ENCODE measurements at places on chromosomes 16 and 17.
A peak's percentile ranks its signal among the peaks of the same experiment; 100 is the strongest.

DNA sequence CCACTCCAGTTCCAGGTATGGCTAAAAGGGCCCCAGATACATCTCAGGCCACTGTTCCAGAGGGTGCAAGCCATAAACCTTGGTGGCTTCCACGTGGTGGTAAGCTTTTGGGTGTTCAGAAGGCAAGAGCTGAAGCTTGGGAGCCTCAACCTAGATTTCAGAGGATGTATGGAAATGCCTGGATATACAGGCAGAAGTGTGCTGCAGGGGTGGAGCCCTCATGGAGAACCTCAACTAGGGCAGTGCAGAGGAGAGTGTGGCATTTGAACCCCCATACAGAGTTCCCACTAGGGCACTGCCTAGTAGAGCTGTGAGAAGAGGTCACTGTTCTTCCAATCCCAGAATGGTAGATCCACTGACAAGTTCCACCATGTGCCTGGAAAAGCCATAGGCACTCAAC, 267.3 kb downstream of the SLC39A11 start:
- no peak for DNase-seq

DNA sequence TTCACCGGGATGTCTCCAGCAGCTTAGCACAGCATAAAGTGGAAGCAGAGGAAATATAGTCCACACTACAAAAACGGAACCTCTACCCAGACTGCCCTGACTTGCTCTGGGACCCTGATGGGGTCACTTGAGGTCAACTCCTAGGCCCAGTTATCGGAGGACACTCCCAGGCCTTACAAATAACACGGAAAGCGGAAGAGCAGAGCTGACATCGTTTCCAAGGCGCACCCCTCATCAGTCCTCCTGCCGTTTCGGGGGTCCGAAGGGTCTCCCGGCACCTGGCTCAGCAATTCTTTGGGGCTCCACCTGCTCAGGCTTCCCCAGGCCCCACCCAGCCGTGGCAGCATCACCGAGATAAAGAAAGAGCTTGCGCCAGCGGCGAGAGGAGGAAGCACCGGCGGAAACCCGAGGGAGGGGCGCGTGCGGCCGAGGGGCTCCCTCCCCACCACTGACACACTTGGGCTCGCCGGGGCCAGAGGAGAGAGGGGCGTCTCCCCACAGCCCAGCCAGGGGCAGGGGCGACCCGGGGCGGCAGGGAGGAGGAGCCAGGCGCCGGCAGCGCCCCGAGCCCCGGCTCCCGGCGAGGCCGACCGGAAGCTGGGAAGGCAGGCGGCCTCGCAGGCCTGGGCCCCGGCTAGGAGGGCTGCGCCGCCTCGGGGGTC, 727 bp downstream of the CORO7 start:
- peak; percentile 25 for DNase-seq

DNA sequence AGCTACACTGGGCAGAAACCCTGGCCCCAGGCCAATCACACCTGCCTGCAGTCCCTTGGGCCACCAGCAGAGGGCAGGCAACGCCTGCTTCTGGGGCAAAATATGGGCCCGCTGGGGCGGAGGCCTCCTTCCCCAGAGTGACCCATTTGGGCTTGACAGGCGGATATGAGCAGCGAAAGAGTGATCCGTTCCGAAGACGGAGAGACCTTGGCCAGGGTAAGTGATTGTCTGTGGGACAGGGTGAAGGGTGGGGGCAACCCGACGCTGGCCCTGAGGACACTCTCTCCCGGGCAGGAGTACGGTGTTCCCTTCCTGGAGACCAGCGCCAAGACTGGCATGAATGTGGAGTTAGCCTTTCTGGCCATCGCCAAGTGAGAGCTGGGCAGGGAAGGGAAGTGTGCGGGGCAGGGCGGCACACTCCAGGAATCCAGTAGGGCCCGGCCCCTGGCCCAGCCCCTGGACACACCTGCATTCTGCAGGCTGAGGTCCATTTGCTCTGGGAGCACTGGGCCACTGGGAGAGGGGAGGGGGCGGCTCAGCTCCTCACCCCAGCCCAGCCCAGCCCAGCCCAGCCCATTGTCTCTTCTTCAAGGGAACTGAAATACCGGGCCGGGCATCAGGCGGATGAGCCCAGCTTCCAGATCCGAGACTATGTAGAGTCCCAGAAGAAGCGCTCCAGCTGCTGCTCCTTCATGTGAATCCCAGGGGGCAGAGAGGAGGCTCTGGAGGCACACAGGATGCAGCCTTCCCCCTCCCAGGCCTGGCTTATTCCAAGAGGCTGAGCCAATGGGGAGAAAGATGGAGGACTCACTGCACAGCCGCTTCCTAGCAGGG, 3.5 kb upstream of the NHERF1 start:
- DNase-seq: peak; percentile 80

DNA sequence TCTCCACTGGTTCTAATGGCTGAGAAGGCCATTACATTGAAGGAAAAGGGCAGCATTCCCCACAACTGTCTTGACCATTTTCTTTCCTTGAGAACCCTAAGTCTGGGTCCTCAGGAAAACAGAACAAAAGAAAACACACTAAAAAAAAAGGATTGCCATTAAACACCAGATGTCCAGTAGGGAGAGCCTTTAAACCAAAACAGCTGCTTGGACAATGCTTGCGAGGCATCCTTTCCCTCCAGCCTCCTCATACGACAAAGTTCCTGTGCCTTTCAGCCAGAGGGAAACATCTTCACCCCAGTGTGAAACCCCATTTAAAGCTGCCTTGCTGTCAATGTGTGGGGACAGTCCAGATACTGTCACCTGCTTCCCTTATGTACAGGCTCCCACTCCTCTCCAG, 74.3 kb downstream of the MMD start:
- no peak for DNase-seq

DNA sequence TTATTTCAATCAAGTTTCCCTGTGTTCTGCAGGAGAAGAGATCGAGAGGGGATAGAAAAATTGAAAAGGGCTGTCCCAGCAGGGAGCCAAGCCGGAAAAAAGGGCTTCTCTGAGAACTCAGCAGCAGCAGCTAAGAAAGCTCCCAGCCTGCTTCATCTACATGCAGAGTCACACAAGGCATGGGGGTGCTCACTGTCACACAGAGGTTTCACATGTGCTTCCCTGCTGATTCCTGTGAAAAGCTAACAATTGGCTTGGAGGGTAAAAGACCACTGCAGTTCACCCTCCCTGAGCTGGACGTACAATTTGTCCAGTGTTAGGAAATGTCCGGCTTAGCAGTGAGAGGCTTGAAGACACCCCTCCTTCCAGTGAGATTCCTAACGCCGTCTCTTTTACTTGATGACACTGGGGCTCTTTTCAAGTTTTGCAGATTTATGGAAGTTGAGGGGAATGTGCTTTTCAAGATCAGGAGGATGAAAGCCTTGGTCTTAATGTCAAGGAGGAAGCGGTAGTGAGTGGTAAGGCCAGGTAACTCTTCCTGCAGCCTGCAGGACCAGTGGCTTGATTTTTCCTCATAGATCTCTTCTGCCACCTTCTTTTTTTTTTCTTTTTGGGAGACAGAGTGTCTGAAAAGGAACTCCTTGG, 85.6 kb downstream of the WNT3 start:
- DNase-seq: no peak

- DNase-seq: no peak
Measured at GRCh38 chr16:252366-253337, 18.0 kb downstream of the FAM234A start.

GRCh38 chr17:82907797-82908542, 68.1 kb upstream of the ZNF750 start:
- DNase-seq: no peak

GRCh38 chr17:1302761-1303160, 23.3 kb downstream of the TRARG1 start:
- no peak for DNase-seq

DNA sequence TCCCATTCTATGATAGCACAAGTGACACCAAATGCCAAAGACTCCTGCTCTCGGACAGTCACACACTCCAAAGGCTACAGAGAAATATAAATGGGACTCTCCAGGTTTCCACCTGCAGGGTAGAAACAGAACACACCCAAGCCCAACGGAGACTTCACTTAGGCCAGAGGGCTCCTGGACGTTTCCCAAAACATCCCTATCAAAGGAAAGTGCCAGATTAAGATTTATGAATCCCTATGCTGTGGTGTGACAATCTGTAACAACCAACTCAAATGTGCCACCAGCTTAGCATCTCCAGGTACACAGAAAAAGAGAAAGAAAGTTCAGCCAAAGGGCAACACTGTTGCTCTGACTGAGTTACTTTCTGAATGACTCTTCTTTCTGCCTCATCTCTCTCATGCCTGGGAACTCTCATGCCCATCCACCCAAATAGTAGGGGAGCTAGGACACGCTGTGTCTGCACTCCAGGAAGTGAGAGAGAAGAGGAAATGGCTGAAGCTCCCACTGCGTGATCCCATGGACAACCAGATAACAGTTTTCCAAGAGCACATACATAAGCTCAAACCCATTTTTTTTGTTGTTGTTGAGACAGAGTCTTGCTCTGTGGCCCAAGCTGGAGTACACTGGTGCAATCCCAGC, 49.7 kb downstream of the SMG6 start:
- no peak for DNase-seq

DNA sequence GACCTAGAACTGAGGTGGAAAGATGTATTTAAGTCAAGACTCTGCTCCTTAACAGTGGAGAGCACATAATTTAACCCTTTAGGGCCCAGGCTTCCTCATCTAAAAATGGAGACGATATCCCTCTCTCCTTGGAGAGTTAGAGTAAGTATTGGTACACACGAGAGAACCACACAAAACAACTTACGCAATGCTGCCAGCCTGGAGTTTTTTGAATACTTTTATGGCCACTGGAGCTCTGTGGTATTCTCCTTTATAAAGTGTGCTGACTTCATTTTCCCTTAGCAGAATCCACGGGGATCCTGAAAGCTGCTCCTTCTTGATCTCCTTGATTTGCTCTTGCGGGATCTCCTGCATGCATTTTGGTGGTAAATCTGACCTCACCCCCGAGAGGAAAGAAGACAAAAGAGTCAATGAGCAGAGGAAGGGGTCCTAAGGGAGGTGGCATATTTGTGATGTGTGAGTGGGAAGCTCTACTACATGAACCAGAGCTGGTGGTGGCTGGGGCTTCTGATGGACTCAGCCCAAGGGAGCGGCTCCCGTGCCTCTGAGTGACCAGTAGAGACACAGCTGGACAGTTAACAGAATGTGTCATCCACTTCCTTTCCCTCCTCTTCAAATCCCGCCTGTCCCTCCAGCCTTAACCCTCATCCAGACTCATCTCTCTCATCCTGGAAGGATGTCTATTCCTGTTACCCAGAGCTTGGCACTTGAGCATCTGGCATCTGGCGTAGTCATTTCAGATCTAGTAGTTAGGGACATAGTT, 9.4 kb downstream of the MLKL start:
- DNase-seq: no peak

- DNase-seq: no peak
Measured at GRCh38 chr17:1197379-1197778, 17.6 kb upstream of the ABR start.

- DNase-seq: no peak
Measured at GRCh38 chr16:46693598-46693997, 4.1 kb downstream of the ORC6 start.

GRCh38 chr17:80856863-80857755, 134.5 kb upstream of the CHMP6 start:
- DNase-seq: no peak

DNA sequence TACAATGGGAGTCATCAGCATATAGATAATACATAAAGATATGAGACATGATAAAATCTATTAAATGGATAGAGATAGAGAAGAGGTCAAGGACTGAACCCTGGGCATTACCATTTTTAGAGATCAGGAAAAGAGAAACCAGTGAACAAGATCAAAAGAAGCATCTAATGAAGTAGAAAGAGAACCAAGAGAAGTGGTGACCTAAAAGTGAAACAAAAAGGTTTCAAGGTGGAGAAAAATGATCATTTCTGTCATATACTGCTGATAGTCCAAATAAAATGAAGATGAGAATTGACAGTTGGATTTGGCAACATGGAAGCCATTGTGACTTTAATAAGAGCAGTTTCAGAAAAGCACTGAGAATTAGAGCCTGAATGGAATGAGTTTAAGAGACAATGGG, 165.1 kb downstream of the PPM1E start:
- DNase-seq: no peak

- no peak for DNase-seq
Measured at GRCh38 chr16:79691007-79691406, 90.5 kb upstream of the MAF start.

DNA sequence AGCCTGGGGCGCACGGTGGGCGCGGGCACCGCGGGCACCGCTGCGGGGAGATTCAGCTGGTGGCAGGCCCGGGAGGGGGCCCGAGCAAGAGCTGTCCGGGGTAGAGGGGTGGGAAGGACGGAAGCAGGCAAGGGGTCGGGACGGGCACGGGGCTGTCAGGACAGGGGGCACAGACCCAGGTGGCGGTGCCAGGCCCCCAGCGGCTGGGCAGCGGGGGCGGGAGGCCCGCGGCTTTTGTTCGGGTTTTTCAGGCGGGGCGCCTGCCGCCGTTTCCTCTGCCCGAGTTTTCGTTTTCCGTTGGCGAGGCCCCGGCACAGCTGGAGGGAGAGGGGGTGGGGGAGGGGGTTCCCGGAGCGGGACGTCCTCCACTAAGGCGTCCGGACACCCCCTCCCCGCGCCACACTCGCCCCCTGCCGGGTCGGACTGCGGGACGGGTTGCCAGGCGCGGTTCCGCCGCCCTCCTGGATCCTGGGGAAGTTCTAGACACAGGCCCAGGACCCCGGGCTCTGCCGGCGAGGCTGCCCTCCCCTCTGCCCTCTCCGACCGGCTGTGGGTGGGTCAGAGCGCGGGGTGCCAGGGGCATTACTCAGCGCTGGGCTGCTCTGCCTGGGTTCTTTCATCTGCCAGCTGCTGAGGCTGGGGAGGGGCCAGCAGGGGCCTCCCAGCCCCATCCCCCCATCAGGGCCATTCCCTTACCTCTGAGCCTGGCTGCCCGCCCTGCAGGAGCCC, 543 bp downstream of the ARHGAP23 start:
- DNase-seq: no peak

DNA sequence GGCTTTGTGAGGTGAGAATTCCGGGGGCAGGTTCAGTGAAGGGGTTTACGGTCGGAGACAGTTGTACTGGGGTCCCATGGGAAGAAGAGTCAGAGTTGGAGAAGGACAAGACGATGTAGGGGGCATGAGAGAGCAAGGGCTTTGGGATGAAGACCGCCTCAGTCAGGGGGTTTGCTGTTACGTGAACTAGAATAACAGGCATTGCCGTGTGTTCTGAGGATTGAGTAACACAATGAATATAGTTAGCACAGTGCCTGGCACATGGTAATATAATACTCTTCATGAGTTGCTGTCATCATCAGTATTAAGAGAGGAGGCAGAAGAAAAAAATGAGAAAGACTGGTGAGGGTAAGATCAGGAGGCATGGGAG, 577 bp downstream of the ZNF646 start:
- no peak for DNase-seq

DNA sequence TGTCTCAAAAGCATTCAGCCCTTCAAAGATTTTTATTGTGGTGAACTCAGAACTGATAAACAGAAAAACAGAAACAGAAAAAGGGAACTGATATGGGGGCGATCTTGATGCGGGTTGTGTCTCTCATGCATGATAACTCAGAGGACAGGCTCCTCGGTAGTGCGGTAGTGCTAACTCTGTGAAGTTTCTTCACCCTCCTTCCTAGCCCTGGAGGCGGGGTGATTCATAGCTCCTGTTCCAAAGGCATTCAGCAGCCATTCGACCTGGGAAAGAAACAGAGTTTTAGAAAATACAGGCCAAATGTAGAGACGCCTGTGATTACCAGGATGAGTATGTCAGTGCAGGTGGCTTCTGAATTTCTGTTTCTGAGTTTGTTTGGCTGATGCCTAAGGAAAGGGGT, 5.5 kb upstream of the MAF start:
- no peak for DNase-seq

GRCh38 chr17:51004249-51004648, 116.4 kb downstream of the SPAG9 start:
- DNase-seq: no peak

GRCh38 chr16:52652033-52652432, 105.1 kb upstream of the TOX3 start:
- no peak for DNase-seq
